Kidney glomerular epithelial cell (primary cell): ENCODE measurements at places on chromosomes 16 and 17.
A peak's percentile ranks its signal among the peaks of the same experiment; 100 is the strongest.

DNA sequence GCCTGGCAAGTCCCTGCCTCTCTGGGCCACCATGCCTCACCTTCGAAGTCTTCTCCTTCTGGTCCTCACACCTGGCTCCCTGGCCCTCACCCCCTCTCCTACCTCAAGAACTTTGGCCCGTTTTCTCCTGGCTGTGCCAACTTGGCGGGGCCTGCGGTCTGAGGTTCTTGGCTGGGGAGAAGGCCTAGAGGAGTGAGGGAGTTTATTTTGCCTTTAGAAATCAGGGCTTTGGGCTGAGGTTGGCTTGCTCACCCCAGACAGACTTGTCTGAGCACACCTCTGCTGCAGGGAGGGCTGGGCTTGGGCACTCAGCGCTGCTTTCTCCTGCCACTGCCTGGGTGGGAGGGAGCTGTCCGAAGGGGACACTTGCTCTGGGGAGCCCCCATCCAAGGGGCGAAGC is 23.3 kb upstream of the TAC4 start:
- DNase-seq, result no peak

DNA sequence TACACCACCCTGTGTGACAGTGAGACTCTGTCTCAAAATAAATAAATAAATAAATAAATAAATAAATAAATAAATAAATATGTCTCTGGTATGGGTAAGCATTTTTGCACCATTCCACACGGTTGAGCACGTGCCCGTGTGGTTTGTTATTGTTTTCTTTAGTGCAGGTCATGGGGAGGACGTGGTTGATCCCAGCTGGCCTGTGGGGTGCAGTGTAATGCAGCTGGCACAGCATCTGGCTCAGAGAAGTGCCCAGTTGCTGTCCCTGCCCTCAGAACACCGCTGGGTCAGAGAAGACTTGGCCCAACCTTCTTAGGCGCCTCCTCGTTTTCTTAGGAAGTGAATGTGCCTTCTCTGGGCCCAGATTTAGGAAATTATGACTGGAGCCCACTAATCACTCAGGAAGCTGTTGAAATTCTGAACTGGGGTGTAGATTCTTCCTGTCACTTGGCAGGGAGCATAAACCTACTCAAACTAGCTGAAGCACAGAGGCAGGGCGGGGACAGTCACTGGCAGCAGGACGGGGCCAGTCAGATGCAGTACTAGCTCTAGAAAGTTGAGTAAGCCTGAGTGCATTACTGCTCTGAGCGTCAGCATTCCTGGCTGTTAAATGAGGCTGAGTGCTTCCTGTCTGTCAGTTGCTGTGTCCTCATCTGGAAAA is 85.9 kb downstream of the SNX29 start:
- peak; percentile 42 for DNase-seq

GRCh38 chr16:47136099-47136842 is 7.5 kb downstream of the NETO2 start:
- DNase-seq, result peak; percentile 19

GRCh38 chr16:67773099-67773498 is 33.3 kb downstream of the RANBP10 start:
- no peak for DNase-seq

DNA sequence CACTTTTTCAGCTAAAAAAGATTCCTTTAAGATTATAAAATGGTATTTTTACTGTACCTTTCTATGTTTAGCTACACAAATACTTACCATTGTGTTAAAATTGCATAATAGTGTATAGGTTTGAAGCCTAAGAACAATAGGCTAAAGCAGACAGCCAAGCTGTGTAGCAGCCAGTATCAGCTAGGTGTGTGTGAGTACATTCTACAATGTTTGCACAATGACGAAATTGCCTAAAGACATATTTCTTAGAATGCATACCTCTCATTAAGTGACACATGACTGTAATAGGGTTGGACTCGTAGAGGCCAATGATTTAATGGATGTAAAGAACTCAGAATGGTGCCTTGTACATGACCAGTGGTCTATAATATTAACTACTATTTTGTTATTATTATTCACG is 1.9 kb upstream of the MT1B start:
- no peak for DNase-seq

- no peak for DNase-seq
Measured at GRCh38 chr16:30541502-30542329, 7.1 kb upstream of the ZNF747 start.

GRCh38 chr16:29237971-29238370 is 168.5 kb downstream of the NPIPB11 start:
- DNase-seq, result no peak
